Daoy (cell line): ENCODE measurements at places on chromosomes 2 and 18. TPM values are rescaled to one million over a fixed set of nuclear protein-coding genes. Genes with fewer than 3 reads are reported as not detected.

Gene CNDP1
- total RNA-seq = not detected in 2 replicates

DNA sequence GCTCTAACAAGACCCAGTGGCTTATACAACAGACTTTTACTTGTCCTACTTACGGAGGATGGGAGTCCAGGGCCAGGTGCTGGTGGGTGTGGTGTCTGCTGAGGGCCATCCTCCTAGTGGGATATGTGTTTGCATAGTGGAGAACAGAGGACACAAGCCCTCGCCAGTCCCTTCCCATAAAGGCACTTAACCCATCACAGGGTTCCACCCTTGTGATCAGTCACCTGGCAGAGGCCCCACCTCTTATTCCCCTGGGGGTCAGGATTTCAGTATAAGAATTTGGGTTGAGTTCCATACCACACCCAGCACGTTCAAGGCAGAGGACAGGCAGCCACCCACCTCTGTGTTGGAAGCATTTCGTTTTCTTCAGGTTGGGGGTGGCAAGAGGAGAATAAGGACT, 259.0 kb downstream of the AGAP1 start:
- DNase-seq = no peak

- DNase-seq = no peak
Measured at GRCh38 chr18:10195529-10195928, 258.9 kb upstream of the APCDD1 start.

DNA sequence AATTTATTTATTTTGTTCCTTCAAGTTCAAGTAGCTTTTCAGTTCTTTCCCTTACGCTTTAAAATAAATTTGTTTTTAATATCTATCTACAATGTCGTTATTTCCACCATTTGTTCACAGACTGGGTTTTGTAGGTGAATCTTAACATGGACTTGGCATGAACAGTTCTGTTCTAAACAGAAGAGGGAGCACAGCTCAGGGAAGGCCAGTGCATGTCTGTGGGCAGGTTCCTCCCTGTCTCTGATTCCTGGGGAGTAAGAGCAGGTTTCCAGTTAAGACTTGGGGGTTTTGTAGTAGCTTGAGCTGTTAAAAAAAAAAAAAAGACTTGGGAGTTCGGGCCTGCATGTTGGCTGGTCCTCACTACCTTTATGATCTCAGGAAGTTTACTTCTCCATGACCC, 11.1 kb downstream of the TTL start:
- no peak for DNase-seq

GRCh38 chr18:64929036-64929435, 780.1 kb upstream of the LINC00305 start:
- DNase-seq = no peak
